ENCODE measurements at places on chromosomes 3 and 15.

DNA sequence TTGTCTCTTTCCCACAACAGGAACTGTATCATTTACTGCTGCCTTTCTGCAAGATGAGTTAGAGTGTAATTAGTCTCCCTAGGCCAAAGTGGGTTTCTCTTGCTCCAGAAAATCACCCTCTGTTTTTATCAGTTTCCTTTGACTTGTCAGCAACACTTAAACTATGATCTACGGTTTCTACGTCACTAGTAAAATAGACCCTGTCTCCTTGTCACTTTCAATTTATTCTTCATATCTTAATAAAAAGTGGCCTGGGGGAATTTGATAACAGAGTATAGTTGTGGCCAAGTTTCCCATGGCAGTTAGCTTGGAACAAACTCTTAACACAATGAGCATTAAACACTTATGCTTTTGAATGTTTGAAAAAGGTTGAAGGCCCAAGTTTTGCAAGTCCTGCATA is 79.6 kb downstream of the CGNL1 start:
- no peak for DNase-seq

- no peak for DNase-seq
Measured at GRCh38 chr3:25911525-25912295, 121.8 kb downstream of the OXSM start.

GRCh38 chr15:45425135-45425534 is 46.8 kb upstream of the GATM start:
- no peak for DNase-seq

- DNase-seq, result no peak
Measured at GRCh38 chr3:40340541-40341170, 31.1 kb downstream of the EIF1B start.

- no peak for DNase-seq
Measured at GRCh38 chr15:60744826-60745460, 266.0 kb upstream of the ICE2 start.

- DNase-seq, result no peak
Measured at GRCh38 chr15:49163678-49164077, 6.4 kb upstream of the GALK2 start.

DNA sequence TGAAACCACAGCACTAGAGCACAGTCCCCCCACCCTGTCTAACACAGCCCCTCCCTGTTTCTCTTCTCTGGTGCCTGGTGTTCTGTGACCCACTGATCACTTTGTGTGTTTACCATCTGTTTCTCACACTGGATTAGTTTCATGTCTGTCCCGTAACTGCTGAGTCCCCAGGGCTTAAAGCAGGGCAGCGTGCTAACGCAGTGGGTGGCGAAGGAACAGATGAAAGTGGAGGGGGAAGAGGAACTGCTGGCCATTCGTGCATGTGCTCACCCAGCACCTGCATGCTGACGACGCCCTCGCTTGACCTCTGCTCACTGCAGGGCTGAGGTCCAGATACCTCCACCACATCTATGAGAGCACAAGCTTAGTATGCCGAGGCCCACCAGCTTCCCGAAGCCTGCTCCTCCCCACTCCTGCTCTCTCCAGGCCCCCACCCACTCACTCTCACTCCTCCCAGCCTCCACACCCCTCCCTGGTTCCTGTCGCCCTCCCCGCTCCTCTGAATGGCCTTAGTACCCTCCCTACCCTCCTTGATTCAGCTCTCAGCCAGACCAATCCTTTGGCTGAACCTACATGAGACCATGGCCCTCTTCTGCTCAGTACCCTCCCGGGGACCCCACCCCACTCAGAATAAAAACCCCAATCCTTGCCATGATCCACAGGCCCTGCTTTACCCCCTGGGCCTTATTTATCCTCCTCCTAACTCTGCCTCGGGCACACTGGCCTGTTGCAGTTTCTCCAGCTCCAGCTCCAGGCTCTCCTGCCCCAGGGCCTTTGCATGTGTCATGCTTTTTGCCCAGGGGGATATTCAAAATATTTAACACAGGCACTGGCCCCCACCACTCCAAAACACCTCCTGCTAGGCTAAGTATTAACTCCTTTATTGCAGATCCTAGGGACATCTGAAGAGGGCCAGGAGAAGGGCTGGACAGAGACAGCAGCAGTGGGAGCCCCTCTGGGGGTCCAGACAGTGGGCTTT is 15.1 kb upstream of the IQSEC1 start:
- no peak for DNase-seq

DNA sequence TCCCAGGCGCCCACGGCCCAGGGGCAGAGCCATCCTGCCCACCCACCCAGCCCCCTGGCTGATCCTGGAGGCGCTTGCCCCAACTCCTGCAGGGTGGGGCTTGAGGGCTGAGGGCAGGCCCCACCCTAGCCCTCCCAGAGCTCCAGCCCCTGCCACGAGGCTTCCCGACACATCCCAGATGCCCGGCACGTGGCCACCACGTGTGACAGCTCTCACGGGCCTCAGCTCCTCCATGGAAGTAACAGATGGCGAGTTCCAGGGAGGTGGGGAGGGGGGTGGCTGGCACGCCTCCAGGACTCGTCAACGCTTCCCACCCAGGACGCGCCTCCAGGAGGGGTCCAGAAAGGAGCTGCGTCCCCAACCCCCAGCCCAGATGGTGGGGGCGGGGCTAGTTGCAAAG is 29.1 kb downstream of the PLXND1 start:
- no peak for DNase-seq

DNA sequence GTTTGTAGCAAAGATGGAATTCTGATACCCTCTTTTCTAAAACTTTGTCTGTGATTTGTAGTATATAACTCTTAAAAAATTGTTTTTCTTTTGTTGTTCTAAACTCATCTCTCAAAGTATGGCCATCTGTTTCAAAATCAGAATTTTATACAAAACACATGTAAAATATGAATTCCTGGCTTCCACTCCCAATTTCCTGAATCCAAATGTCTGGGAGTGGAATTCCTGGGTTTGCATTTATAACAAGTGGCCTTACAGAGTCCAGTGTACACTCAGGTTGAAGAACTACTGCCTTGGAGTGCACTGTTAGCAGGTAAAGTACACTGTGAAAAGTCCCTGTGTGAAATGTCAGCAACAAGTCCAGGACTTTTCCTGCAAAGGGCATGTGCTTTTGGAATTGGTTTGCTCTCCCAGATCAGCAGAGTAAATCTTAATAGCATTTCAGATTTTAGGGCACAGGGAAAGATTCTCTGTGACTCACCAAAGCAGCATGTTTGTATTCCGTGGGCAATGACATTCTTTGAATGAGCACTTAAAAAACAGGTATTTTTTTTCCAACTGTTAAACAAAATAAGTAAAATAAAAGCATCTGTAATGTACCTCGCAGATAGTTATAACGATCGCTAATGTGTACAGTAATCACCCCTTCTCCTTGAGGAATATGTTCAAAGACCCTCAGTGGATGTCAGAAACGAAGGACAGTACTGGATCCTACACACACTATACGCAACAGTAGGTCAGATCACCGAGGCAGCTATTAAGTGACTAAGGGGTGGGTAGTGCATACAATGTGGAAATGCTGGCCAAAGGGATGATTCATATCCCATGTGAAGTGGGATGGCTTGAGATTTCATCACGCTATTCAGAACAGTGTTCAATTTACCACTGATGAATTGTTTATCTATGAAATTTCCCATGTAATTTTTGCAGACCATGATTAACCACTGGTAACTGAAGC is 2.0 kb upstream of the CLDN16 start:
- no peak for DNase-seq

DNA sequence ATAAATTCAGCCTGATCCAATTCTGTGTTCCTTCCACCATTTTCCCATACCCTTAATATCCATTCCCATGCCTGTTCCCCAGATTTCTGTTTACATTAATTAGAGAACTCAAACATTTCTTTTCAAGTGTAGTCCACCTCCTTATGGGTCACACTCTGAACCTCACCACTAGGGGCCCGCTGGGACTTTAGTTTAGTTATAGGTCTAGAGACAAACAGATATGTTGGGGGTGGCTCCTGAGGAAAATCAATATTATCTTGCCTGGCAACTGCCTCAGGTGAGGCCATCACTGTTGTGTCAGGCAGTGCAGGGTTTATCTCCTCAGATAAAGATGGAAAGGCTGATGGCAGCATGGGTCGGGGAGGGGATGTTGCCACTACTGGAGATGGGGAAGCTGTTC is 72.8 kb downstream of the CLDN1 start:
- no peak for DNase-seq

- no peak for DNase-seq
Measured at GRCh38 chr15:64430000-64430735, 30.2 kb upstream of the ZNF609 start.

- no peak for DNase-seq
Measured at GRCh38 chr3:34155108-34155507, 356.7 kb downstream of the PDCD6IP start.

GRCh38 chr15:79408041-79408440 is 24.1 kb upstream of the MINAR1 start:
- DNase-seq, result no peak

DNA sequence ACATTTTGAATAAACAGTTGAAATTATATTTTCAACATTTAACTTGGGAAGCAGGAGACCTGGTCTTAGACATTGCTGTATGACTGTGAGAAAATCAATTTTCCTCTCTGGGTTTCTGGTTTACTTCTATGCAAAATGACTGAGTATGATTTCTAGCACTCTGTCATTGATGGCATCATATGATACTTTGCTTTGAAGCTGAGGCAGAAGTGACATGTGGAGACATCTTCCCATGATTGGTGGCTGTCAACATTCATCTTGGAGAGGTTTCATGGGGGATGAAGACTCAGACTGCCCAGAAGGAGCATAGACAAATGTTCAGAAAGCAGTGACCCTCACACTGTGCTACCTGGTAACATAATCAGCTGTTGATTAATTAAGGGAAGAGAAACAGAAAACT is 477.9 kb downstream of the PDCD6IP start:
- no peak for DNase-seq

DNA sequence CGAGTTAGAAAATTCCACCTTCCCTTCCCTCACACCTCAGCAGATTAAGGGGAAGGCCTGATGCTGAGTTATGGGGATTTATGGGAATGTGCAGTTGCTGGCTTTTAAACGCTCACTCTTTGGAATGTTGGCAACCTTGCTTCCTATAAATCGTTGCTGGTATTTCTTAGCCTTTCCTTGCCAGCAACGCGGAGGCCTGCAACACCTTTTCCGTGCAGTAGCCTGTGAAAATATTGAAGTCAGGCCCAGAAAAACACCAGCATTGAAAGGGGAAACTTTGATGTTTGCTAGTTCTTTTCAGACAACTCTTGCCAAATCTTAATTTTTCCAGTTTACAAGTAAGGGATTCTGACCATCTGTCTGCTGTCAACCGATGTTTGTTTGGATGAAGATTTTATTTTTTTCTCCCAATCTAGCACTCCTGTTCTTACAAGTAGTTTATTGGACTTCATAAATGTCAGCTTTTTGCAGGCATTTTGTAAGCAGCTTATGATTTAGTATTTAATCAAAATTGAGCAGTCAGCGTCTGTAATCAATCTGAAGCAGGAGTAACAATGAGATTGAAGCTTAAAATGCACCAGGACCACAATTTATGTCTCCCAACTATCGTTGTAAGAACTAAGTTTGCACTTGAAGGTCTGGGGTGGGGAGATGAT is 251.0 kb downstream of the RPLP1 start:
- no peak for DNase-seq

DNA sequence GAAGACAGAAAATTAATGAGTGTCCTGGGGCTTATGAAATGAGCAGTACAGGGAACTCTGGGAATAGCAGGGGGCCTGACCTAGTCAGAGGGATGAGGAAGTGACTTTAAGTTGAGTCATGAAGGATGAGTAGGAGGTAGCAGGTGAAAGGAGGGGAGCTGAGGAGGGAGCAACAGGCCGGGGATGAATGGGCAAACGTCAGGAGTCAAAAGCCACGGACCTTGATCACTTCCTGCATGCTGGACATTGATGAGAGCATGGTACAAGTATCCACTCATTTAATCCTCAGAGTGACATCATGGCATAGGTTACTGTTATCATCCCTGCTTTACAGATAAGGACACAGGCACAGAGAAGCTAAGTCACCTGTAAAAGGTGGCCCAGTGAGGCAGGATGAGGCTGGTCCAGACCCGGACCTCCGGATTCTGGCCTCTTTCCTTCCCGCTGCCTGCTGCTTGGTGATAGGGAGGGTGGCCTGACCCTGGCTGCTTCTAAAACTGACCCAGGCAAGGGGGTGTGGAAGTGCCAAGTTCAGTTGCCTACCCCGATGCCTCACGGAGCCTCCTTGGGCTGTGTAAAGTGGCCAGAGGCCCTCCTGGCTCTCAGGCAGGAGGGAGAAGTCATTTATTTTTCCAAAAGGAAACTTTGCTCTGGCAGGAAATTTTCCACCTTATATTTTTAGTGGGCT is 7.6 kb downstream of the CORO2B start:
- no peak for DNase-seq

GRCh38 chr3:53588122-53588521 is 93.7 kb downstream of the CACNA1D start:
- DNase-seq, result no peak

- DNase-seq, result no peak
Measured at GRCh38 chr15:98610991-98611390, 37.3 kb upstream of the IGF1R start.

DNA sequence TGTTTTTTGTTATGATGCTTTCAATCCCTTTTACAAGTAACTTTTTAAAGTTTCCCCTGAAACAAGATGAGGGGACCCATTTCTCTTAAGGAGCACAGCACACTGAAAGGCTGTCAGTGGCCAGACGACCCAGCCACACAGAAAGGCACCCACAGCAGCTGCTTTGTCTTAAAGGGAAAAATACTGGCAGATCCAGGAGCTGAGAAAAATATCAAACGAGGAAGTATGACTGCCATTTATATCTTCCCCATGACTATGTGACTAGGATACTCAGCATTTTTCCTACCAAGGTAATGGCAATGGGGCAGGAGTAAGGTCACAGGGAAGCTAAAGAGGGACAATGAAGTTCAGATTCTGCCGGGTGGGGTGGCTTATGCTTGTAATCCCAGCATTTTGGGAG is 15.9 kb downstream of the ABCC5 start:
- DNase-seq, result no peak

DNA sequence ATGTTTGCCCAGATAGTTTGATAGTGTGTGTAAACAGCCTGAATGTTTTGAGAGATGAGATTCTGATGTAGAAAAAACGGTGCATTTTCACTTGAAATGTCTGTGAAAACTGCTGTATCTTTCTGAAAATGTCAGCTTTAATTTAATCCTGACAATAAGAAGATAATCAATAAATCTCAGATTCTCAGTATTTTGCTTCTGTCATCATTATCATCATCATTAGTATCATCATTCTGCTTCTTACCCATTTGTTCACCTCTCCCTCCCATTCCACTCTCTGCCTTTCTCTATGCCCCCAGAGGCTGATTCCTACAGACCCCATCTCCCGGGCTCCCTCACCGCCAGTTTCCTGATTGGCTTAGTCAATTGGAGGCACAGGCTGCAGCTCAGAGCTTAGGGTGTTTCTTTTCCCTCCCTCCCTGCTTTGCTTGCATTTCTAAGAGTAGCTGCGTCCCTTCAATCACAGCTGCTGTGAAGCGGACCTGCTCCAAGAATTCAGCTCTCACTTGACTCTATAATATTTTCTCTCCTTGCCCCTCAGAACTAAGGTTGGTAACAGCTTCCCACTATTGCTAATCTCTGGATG is 8.2 kb upstream of the SNTN start:
- no peak for DNase-seq

DNA sequence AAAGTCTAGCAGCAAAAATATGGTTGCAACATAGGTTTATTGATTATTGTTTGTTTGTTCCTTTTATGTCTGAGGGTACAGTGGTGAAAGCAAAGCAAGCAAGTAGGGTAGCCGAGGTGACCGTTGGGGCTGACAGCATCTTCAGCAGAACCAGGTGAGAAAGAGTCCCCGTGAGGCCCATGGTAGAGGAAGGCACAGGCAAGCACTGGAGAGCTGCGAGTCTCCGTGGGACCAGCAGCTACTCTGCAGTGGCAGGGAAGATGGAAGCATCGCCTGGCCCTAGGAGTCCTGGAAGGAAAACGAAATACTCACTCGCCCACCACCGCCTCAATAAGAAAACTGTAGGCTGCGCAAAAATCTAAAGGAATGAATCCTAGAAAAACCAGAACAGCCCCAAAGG is 25.3 kb upstream of the GABRA5 start:
- DNase-seq, result no peak
